ENCODE measurements at places on chromosomes 13 and 19. TPM values are rescaled to one million over a fixed set of nuclear protein-coding genes. Genes with fewer than 3 reads are reported as not detected.

DNA sequence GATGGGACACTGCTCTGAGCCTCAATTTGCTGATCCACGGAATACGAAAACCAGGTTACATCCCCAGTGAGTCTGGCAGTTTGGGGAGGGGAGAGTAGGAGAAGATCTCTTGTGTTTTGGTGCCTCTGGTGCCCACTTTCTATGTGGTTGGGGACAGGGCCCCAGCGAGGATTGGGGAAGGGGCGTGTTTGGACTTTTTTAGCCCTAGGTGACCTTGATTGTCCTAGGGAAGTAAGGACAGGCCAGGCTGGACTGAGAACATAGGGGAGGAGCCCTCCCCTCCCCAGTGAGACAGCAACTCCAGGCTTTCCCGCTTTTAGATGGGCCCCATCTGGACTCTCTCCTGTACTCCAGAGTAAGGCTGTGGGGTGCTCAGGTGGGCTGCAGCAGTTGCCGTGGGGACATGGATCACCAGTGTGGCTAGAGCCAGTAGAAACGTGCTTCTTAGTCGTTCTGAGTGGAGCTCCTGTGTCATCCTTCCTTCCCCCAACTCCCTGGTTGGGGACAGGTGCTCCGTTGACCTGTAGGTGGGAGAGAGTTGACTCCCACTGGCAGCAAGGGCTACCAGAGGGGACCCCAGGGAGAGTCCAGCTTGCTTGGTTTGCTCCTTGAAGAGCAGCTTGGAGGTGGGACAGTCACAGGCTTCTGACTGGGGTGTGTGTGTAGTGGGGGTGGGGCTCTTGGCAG is 4.3 kb downstream of the EGLN2 start:
- DNase-seq: peak; percentile 64

GRCh38 chr13:24851546-24851945 is 87.6 kb downstream of the RNF17 start:
- DNase-seq: no peak

GRCh38 chr13:65943024-65943423 is 1287.1 kb downstream of the PCDH9 start:
- no peak for DNase-seq

DNA sequence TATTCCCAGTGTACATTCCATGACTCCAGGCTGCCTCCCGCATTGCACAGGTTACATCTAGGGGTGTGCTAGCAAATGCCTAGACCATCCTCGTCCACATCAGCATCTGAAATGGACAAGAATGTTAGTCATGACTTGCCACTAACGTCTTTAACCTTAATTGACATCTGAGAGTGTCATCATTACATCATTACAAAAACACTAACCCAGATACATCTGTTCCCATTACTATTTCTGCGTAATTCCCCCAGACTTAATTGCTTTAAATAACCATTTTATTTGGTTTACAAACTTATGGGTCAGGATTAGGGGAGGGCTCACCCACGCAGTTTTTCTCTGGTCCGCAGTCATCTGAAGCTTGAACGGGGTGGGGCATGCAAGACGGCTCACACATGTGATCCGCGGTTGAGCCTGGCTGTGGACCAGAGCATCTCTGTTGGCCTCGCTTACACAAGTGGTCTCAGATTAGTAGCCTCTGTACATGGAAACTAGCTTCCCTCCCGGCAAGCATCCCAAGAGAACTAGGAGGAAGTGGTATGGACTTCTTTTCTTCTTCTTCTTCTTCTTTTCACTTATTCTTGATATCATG is 15.9 kb downstream of the KL start:
- DNase-seq: peak; percentile 43

DNA sequence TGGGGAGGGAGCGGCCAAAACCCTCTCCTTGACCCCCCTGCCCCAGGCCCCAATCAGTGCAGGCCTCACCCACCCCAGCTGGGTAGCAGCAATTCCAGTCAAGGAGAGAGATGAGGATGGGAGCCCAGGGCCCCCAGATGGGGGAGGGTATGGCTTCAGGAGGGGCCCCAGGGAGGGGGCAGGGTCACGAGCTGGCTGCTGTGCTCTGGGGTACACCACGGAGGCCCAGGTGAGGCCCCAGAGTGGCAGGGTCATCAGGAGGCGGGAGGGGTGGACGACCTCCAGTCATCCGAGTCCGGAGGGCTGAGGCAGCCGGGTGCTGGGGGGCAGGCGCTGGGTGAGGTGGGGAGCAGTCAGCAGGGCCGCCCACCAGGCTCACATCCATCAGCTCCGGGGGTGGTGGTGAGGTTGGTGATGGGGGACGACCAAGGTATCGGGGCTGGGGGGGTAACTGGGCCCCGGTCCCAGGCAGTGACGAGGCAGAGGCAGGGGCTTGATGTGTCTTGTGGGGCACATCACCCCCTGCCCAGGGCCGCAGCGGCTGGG is 8.4 kb downstream of the DYRK1B start:
- DNase-seq: no peak

DNA sequence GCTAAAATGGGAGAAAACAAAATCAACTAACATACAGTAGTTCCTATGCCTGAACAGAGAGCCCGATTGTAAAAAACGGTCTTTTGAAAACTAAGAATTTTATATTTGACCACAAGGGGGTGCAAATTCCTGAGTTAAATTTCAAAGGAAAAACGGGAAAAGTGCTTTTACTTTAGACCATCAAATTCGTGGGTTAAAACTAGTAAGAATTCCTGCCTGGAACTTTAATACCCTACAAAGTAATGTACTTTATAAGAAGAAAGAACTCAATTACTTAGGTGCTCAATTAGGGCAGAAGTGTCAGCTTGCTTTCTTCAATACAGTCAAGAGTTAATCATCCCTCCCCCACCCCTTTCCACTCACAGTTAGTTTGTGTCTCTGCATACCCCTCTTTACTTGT is 69.8 kb downstream of the KCNRG start:
- no peak for DNase-seq

GRCh38 chr13:60663788-60664187 is 266.8 kb downstream of the TDRD3 start:
- DNase-seq: no peak

- no peak for DNase-seq
Observed at GRCh38 chr13:102970542-102970941, 95.7 kb downstream of the SLC10A2 start.

DNA sequence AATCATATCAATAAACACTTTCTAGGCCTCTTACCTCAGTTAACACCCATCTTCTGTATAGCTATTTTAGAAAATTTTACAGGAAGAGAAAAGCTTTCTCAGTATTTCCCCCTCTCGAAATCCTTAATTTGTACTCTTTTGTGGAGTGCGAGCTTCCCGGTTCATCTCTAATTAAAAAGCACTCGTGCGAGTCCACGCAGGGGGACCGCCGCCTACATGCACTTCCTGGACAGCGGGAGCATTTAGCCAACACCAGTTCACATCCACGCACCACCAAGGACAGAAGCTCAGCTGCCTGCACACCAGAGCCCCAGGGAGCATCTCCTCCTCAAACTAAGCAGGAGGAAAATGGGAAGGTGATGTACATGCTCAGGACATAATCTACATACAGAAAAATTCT is 60.0 kb downstream of the RASA3 start:
- DNase-seq: no peak

DNA sequence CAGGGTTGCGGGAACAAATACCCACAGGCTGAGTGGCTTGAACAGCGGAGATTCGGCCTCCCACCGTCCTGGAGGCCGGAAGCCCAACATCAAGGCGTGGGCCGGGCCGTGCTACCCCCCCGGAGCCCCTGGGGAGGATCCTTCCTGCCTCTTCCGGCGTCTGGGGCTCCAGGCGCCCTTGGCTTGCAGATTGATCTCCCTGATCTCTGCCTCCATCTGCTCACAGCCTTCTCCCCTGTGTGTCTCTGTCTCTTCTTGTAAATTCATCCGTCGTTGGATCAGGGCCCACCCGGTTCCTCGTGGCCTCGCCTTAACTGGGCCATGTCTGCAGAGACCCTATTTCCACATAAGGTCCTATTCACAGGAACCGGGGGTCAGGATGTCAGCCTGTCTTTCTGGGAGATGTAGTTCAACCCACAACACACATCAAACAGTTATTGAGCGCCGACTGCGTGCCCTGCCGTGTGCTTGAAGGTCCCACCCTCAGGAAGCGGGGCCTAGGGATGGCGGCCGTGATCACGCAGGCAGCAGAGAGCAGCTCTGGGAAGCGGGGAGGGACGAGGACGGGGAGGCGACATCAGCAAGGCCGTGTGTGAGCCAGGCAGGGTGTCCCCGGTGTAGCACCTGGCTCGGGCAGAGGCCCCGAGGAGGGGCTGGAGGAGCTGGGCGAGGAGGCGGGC is 21.3 kb downstream of the HCN2 start:
- peak; percentile 89 for DNase-seq

DNA sequence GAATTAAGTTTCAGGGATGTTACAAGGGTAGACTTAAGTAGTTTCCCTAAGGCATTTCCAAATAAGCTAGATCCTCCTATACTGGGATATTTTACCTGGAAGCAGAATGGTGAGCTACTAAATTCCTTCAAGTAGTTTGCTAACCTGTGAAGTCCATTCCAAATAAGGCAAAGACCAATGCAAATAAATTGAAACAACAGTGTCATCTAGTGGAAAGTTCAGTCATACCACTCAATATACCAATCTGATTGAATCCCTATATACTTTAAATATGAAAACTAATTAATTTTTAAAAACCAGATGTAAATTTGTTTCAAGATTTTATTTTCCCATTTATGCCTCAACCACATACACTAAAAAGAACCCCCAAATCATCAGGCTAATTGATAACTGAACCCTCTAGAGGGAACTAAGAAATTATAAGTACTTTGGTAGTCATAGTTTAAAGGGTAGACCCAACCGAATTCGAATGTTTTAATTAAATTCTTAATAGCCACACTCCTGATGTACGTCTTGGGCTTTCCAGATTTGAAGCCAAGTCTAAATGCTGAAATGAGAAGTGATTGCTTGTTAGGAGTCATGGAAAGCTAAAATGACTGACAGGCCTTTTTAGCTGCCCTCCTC is 223.7 kb downstream of the TBC1D4 start:
- no peak for DNase-seq

DNA sequence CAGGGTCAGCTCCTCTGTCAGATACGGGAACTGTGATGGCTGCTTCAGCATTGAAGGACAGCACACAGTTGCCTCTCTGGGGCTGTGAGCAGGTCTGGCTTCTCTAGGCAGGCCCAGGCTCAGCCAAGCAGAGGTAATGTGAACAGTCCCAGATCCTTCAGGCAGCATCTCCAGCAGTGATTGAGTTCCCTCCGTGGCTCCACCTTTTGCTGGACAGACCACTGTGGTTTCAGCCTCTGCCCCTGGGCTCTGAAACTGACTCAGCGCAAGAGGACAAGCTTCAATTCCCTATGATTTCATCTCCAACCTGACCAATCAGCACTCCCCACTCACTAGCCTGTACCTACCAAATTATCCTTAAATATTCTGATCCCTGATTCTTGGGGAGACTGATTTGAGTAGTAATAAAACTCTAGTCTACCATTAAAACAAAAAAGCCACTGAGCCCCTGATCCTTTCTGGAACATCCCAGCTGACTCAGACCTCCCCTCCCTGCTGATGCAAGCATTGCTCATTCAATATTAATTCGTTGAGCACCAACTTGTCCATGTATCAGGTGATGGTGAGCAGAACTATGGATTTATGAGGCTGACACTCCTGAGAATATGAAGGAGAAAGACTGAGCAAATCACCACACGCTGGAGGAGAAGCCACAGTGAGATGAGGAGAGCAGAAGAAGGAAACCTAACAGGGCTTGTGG is 16.7 kb downstream of the GSX1 start:
- no peak for DNase-seq

GRCh38 chr19:18650021-18650390 is 13.2 kb downstream of the KLHL26 start:
- DNase-seq: no peak

GRCh38 chr19:35294328-35294727 is 2.4 kb downstream of the MAG start:
- DNase-seq: no peak

PSENEN gene
- 46.7 TPM for total RNA-seq

VSTM2B gene
- not detected for total RNA-seq

FGF14 gene
- total RNA-seq: not detected

NMRK2 gene
- not detected for total RNA-seq

Data from activated CD4-positive, alpha-beta T cell treated with anti-CD3 and anti-CD28 coated beads, Interleukin-2, amount 10 ng/mL, durations not matched to agents 24 days and 14 days (primary cell).